Colonic mucosa (tissue), 4 donors: ENCODE measurements at places on chromosomes 2 and 18. TPM values are rescaled to one million over a fixed set of nuclear protein-coding genes. Genes with fewer than 3 reads are reported as not detected.

GRCh38 chr18:34844072-34844471 lies 134.0 kb downstream of the DTNA start:
- DNase-seq, result no peak

DNA sequence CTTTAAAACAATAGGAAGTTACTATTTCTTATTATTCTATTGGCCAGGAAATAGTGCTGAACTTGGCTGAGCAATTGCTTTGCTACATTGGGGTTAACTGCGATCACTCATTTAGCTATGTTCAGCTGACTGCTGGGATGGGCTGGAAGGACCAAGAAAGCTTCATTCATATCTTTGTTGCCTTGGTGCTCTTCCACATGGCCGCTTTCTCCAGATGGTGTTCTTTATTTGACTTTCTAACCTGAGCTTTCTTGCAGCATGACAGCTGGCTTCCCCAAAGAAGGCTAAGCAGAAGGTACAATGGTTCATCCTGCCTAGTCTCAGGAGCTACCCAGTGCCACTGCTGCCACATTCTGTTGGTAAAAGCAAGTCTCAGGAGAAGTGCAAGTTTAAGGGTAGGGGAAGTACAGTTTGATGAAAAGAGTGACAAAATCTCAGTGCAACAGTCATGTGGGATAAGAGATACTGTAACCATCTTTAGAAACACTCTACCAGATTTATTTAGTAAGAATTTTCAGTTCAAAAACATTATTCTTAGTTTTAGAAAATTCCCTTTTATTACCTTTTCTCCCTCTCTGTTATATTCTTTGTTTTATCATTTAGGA lies 180.6 kb upstream of the RBMS1 start:
- no peak for DNase-seq

- no peak for DNase-seq
These were observed 218.2 kb downstream of the NDUFA10 start for GRCh38 chr2:239806758-239807434.

The KIAA2012 gene
- not detected for total RNA-seq

The ARHGEF4 gene
- total RNA-seq, result 1.6 TPM
